Activated CD4-positive, alpha-beta T cell treated with anti-CD3 and anti-CD28 coated beads, Interleukin-2, amount 50 U/mL, for 1 hour (primary cell): ENCODE measurements at places on chromosomes 16 and 17.

DNA sequence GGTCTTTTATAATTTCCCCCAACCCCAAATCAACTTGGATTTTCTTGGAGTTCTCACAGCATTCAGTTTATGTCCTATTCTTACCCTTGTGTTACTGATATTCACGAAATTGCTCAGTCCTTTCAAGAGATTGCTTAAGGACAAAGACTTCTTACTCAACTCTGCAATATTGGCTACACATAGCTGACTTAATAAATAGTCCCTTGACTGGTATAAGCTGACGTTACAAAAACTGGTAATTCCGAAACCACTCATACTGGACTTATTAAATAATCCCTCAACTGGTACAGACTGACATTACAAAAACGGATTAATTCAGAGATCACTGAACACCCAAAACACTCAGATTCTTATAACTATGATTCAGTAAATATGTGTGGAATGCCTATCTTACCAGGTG is 860 bp downstream of the TIGD7 start:
- no peak for DNase-seq

- DNase-seq: no peak
These were observed 192.7 kb downstream of the RPTOR start for GRCh38 chr17:80737106-80738019.

- no peak for DNase-seq
These were observed 6.7 kb upstream of the WFIKKN2 start for GRCh38 chr17:50828508-50829170.

DNA sequence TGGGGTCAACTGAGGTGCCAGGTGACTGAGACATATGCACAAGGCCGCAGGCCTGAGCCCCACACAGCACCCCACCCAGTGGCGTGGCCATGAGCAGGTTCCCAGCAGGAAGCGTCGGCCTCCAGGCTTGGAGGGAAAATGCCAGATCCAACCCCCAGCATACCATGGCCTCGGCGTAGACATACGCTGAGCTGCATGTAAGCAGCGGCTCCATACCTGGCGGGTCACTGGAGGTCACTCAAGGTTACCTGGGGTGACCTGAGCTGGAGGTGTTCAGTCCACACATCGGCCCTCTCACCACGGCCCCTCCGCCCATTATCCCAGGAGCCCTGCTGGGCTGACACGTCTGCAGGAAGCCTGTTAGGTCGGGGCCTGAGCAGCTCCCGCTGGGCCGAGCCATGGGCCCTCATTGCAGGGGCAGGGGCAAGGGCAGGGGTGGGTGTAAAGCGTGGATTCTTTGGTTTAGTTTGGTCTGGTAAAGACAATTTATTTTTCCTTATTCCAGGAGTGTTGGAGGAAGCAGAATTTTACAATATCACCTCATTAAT is 15.2 kb downstream of the KCTD5 start:
- no peak for DNase-seq

GRCh38 chr16:51167170-51167895 is 16.3 kb upstream of the SALL1 start:
- no peak for DNase-seq

GRCh38 chr17:29149431-29150064 is 30.6 kb downstream of the MYO18A start:
- DNase-seq: no peak

DNA sequence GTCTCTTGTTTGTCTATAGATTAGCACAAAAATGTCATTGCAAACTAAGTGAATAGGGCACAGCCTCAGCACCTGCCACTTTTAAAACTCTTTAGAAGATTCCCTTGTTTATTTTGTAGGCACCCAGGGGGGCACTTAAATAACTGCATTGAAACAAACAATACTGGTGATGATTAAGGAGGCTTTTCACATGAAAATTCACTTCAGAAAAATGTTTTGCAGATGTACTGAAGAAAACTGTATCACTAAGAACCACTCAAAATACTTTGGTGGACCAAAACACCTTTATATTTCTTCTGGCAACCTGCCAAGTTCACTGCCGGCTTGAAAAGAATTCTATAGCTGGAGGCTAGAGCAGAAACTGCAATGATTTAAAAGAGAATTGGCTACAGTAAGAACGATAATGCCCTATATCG is 281.5 kb downstream of the TOX3 start:
- DNase-seq: no peak

- no peak for DNase-seq
These were observed 28.9 kb downstream of the WFDC1 start for GRCh38 chr16:84323606-84324005.

- peak; percentile 23 for DNase-seq
These were observed 8.9 kb upstream of the C16orf74 start for GRCh38 chr16:85759631-85760419.

DNA sequence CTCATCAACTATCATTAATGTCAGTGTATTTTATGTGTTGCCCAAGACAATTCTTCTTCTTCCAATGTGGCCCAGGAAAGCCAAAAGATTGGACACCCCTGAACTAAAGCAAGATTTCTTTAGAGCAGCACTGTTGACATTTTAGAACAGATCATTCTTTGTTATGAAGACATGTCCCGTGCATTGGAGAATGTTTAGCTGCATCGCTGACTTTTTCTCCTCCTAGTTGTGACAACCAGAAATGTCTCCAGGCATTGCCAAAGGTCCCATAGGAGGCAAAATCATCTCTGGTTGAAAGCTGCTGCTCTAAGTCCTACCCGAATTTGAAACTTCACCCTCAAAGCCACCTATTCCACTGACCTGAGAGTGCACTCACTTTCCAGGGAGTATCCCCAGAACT is 62.7 kb upstream of the IRX6 start:
- DNase-seq: no peak
